CD4-positive, alpha-beta T cell treated with Interleukin-17A for 1 hour (primary cell): ENCODE measurements at places on chromosomes 7 and 10.

- DNase-seq, result no peak
Observed at GRCh38 chr10:22580711-22581110, 133.7 kb downstream of the PIP4K2A start.

DNA sequence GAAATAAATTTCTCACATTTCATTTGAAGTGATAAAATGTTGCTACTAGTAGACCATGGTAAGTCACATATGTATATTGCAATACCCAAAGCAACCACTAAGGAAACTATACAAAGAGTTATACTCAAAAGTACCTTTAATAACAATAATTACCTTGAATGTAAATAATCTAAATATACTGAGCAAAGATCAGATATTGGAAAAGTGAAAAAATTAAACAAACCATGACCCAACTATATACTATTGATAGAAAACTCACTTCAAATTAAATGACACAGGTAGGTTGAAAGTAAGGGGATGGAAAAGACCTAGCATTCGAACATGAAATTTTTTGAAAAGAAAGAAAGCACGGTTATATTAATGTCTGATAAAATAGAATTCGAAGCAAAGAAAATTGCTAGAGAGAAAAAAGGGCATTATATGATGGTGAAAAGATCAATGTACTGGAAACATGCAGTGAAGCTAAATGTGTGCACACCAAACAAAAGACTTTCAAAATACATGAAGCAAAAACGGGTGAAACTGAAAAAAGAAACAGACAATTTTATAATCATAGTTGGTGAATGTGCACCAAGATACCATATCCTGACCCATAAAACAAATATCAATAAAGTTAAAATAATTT, 29.1 kb downstream of the TFPI2 start:
- DNase-seq, result no peak

GRCh38 chr10:114571316-114571999, 86.6 kb downstream of the ABLIM1 start:
- no peak for DNase-seq

- DNase-seq, result no peak
Observed at GRCh38 chr10:80713398-80713928, 175.8 kb downstream of the SH2D4B start.

GRCh38 chr7:148700661-148701064, 2.0 kb downstream of the CUL1 start:
- peak; percentile 52 for DNase-seq

- DNase-seq, result no peak
Observed at GRCh38 chr7:39094731-39095130, 117.0 kb downstream of the POU6F2 start.

DNA sequence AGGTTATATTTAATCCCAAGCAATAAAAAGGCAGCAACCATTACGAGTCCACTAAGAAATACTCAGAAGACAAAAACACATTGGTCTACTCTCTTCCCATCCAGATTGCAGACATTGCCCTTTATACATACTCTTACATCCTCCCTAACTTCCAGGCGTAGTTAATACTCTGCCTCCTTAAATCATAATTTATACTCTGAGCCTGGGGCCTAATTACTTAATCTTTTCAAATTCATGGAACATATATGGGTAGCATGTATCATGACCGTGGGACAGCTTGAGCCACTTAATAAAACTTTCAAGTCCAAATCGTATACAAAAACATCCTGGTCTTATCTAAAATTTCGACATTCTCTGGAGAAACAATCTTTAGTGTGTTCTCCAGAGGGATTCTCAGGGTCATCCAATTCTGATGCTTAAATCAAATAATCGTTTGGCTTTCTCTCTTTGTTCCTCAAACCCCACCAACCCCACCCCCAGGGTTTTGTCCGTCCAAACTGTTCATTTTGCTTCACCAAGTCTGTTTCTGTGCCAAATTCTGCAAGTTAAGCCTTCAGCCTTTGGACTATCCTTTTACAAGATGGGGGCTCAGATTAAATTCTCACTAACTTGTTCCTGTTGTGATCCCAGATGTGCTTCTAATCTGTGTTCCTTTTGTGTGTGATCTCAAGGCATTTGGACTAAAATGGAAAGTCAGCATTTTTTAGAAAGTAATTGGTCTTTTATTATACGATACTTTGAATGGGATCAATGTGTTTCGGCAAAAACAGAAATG, 86.4 kb downstream of the ADAM12 start:
- no peak for DNase-seq

- DNase-seq, result no peak
Observed at GRCh38 chr7:141631525-141631924, 70.4 kb downstream of the DENND11 start.
